CD4-positive, alpha-beta T cell treated with Interleukin-4 for 4 hours (primary cell): ENCODE measurements at places on chromosomes 6 and 20.

DNA sequence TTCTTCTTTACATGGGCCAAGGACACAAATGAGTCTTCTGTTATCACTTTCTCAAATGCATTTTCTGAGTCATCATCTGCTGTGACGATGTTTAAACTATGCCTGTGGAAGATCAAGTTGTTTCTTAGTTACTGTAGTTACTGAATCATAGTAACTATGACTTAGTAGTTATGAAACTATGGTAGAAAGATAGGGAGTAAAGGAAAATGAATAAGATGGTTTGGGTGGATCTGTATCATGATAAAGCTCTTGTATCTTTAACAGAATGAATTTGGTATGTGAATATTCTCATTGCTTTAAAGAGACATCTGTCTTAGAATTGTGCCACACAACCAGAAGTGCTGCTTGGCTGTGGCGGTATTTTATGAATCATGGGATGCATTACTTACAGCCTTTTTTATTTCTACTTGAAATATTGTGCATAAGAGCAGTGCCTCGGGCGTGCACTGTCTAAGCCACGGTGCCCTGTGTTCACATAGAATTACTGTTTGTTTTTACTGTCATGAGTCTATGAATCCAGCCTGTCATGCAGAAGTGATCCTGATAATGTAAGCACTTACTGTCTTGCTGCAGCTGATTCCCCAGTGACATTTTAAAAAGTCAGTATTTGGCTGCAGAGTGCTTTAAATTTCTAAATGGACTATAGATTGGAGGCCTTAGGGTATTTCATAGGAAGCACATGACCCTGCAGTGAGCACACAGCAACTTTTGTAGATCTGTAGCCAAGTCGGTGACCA is 215.2 kb downstream of the TMEM242 start:
- peak; percentile 44 for DNase-seq

- no peak for DNase-seq
Measured at GRCh38 chr6:96304997-96305396, 216.6 kb upstream of the UFL1 start.

- DNase-seq, result no peak
Measured at GRCh38 chr6:39247667-39248194, 18.5 kb upstream of the KCNK5 start.

GRCh38 chr6:33751771-33752645 is 5.3 kb upstream of the IP6K3 start:
- DNase-seq, result no peak

- DNase-seq, result no peak
Measured at GRCh38 chr6:84123186-84123585, 89.6 kb downstream of the MRAP2 start.

DNA sequence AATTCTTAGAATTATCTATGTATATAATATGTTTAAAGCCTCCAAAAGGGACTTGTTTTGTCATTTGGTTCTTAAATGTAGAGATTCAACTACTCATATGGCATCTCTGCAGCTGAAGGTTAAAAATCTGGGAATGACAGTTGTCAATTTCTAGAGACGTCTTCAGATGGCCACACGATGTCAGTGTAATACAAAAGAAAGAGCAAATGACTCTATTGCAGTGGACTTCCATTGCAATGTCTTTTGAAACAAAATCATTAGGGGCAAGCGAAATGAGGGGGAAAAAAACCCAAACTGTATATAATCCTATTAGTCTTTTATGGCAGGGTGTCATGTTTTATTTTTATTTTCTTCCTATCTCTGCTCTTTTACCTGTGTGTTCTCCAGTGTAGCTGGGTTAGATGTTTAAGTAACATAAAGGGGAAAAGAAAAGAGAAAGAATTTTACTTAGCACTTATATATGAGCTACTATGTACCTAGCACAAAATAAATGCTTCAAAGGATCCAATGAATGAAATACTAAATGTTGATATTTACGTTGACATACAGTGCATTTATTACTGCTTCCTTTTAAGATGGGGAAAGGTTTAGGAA is 26.2 kb downstream of the CCN2 start:
- DNase-seq, result no peak

DNA sequence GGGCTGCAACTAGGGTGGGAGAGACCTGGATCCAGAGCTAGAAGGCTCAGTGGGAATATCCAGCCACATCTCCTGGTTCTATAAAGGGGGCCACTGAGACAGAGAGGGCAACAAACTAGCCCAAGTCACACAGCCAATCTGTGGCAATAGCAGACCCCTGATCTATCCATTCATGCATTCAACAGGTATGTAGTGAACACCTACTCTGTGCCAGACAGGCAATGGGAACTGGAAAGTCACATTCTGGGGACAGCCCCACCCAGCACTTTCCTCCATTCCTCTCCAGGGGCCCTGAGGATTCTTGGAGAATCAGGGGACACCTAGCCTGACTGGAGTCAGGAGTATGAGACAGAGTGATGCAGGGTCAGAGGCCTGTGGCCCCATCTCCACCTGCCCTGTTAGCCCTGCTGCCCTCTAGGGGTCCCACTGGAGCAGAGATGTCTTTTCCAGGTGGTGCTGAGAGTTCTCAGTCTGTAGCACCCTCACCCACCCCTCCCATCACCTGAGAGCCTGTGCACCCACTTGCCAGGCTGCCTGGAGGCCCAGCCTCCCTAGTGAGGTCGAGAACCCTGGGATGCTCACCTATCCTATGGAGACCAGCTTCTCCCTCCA is 13.6 kb downstream of the BPIFA2 start:
- DNase-seq, result no peak
